ENCODE measurements at places on chromosomes 4 and X.

DNA sequence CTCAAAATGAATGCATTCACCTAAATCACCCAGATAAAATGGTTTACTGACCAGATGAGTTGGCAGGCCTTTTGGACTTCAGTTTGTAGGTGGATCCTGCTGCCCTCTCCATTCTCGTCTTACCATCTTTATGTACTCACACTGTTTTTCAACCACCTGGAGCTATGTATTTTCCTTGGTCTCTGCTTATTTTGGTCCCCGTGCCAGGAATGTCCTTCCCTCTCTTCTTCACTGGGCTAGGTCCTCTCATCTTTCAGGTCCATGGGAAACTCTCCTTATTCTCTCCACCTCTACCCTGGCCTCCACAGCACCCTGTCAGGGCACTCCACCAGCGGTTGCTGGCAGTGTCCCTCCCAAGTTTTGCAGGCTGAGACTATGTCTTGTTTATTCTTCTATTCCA is 2.6 kb downstream of the GPRIN3 start:
- no peak for DNase-seq

- DNase-seq = no peak
Observed at GRCh38 chr4:16029262-16029661, 54.6 kb downstream of the PROM1 start.

DNA sequence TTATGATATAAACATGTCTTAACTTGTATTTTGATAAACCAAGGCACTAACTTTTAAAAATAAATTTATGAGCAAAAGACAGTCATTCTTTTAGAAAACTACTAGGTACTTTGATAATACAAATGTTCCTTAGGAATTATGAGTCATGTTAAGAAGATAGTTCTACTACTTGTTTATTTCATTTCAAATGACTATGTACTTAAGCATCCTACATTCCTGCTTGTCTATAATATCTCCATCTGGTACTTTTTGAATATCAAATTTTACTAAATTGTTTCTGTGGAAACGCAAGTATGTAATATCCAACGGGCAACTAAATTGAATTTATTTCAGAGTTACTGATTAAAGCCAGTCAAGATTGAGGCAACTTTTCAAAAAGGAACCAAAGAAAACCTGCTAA is 61.8 kb downstream of the CAMK2D start:
- DNase-seq = no peak

GRCh38 chr4:122896270-122896669 is 26.1 kb downstream of the NUDT6 start:
- no peak for DNase-seq

GRCh38 chr4:36747277-36748129 is 466.1 kb downstream of the DTHD1 start:
- no peak for DNase-seq

DNA sequence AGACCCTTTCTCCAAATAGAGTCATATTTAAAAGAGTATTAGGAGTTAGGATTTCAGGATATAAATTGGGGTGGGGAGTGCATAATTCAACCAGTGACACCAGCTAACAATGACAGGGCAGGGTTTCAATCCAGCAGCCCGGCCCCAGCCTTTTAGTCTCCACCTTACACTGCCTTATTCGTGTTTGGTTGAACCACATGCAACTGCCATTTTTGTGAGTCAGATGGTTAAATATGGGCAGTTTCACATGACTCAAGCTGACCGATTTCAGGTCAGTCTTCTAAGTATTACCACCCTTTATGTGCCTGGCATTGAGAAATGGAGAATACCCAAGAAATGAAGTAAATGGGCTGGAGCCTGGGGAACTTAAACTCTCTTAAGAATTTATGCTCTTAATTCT is 102.8 kb downstream of the STOX2 start:
- DNase-seq = no peak

DNA sequence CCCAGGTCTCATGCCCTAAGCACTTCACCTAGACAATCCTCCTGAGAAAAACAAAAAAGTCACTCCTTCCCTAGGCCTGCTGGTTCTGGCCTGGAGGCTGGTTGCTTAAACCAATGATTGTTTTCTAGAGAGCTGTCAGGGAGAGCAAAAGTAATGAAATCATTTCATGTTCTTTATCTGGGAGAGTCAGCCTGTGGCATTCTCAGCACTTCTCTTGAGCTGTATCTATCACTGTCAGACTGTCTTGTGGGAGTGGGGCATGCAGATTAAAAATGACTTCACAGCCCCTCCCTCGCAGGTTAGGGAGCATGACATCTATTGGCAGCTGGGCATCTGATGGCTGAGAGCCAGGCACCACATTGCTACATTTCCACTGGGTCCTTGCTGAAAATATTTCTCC is 20.4 kb upstream of the TMEM154 start:
- DNase-seq = no peak

- no peak for DNase-seq
Observed at GRCh38 chr4:5749568-5749967, 38.6 kb downstream of the EVC start.

DNA sequence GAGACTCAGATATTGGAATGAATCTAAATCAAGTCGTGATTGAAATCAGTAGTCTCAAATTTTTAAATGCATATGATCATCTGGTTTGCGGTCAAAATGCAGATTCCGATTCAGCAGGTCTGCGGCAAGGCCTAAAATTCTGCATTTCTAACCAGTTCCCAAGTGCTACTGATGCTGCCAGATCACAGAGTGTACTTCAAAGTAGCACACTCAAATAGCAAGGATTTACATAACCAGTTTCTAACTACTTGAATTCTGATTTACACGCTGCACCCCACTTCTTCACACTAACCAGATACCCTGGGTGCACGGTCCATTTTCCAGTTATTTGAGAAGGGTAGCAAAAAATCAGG is 752 bp downstream of the MBTPS2 start:
- DNase-seq = no peak

DNA sequence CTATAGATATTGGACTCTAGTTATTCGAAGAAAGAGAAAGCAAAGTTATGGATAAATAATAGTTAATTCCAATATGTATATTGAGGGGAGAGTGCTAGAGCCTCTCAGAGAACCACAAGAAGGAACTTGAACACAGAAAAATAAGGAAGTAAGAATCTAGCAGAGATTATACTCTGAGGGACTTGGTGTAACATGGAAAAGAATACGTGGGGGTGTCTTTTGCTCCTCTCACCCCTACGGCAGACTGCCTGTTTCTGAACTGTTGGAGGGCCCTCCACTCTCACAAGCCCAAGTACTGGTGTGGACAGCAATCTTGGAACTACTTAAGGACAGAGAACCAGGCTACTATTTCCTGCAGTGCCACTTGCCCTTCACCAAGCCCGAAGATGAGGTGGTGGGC is 1174.4 kb upstream of the PCDH10 start:
- no peak for DNase-seq

DNA sequence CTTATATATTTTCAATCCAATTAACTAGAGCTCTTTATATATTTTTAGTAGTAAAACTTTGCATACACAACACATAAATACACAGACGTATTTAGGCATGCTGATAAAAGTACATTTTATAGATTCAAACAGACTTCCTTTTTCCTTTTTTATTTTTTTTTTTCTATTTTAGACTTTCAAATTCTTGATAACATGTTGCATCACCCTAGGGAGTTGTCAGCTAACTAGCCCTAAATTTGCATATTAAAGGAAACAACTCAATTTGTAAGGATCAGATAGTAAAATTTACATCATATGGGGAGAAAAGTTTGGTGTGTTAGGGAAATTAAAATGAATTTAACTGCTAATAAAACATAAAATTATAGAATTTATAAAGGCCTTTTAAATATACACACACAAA is 47.4 kb upstream of the APOOL start:
- no peak for DNase-seq

DNA sequence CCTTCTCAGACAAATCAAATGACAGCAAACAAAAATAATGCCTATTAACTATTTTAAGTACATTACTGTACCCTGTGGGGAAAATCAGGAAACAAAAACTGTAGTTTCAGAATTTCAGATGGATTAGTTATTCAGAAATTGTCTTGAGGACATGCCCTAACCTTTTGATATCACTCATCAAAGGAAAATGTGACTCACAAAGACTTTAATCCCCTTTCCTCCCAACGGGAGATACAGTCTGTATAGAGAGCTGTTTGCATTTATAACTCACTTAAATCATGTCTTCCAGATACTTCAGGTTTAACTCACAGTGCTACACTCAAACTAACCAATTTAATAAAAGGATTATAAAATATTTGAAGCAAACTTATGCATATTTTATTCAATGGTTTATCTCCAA is 304.0 kb downstream of the MAPK10 start:
- DNase-seq = no peak

- no peak for DNase-seq
Observed at GRCh38 chr4:145773581-145774234, 93.8 kb downstream of the C4orf51 start.

DNA sequence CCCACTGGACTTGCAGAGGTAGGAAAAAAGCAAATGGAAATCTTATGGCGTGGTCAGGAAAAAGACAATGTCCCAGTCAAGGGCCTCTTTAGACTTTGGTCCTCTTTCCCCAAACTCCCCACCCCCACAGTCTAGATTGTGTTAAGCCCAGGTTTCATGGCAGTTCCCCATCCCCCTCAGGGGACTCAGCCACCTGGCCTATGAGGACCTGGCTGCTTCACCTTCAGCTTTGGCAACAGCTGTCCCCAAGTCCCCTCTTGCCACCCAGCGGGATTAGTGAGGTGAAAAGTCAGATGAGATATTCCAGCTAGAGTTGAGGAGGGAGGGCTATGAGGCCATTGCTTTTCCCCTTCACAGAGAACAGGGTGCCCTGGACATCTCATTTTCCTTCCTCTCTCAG is 457 bp downstream of the RIPPLY1 start:
- no peak for DNase-seq

DNA sequence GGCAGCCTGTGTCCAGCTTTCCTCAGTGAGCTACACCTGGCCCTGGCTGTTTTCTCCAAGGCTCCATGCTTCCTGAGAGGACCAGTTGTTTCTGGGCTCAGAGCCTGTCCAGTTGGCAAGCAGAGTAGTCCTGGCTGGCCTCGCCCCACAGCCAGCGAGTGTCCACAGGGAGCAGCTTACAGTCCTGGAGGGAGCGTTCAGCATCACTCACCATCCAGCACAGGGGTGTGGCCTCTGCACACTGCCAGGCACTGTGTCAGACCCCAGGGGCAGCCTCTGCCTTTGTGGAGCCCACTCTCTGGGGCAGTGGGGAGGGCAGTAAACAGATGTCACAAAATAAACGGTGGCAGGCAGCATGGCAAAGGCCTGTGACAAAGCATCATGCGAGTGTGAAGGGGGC is 23.9 kb downstream of the EVC start:
- no peak for DNase-seq

- DNase-seq = no peak
Observed at GRCh38 chrX:95675794-95676193, 1008.8 kb upstream of the DIAPH2 start.

DNA sequence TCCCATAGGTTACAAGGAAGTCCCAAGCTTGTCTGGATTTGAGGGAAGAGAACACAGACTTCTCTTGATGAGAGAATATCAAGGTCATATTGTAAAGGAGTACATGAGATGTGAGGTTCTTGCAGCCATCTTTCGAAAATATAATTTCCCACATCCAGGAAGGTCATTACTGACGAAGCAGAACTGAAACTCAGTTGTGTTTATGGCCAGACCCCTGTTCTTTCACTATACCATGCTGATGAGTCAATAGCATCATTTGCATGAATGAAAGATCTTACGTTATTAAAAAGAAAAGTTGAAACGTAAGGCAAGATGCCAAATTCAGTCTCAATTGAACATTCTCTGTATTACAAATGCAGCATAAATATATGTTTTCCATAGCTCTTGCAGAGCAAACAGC is 14.2 kb upstream of the CCDC149 start:
- no peak for DNase-seq

Measured in progenitor cell of endocrine pancreas (in vitro differentiated cells).